Karpas-422 (cell line): ENCODE measurements at places on chromosomes 7 and 10. TPM values are rescaled to one million over a fixed set of nuclear protein-coding genes. Genes with fewer than 3 reads are reported as not detected.

DNA sequence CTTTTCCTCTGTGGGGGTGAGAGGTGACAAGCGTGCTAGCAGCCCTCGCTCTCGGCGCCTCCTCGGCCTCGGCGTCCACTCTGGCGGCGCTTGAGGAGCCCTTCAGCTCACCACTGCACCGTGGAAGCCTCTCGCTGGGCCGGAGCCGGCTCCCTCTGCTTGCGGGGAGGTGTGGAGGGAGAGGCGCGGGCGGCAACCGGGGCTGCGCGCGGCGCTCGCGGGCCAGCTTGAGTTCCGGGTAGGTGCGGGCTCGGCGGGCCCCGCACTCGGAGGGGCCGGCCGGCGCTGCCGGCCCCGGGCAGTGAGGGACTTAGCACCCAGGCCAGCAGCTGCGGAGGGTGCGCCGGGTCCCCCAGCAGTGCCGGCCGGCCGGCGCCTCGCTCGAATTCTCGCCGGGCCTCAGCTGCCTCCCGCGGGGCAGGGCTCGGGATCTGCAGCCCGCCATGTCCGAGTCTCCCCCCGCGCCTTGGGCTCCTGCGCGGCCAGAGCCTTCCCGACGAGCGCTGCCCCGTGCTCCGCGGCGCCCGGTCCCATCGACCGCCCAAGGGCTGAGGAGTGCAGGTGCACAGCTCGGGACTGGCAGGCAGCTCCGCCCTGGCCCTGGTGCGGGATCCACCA lies 352.8 kb upstream of the PODXL start:
- no peak for DNase-seq

The UNC5B gene
- total RNA-seq: not detected in 2 replicates

The PRLHR gene
- not detected in 2 replicates for total RNA-seq

The LEP gene
- total RNA-seq: not detected in 2 replicates

DNA sequence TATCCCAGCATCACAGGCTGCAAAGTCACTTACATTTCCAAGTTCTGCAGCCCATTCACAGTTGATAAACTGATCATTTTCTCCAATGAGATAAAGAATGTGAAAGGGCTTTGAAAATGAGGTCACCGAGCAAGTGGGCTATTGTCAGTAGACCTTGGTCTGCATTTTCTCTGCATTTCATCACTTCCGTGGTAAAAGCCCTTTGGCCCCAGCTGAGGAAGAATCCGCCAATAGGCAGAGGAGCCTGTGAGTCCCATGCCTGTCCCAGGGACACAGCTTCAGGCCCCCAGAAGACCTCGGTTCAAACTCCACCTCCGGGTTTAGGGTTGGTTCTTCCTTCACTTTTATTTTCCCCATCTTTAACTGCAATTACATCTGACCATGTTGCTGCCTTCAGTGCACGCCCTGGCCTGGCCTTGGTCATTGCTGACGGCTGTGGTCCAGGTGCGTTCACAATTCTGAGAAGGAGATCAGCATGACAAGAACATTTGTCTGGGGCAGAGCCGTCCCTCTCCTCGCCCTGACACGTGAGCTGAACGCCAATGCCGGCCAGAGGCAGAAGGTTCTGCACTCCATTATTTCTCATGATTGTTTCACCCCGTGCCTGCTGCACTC lies 292.5 kb downstream of the TCERG1L start:
- DNase-seq: no peak

DNA sequence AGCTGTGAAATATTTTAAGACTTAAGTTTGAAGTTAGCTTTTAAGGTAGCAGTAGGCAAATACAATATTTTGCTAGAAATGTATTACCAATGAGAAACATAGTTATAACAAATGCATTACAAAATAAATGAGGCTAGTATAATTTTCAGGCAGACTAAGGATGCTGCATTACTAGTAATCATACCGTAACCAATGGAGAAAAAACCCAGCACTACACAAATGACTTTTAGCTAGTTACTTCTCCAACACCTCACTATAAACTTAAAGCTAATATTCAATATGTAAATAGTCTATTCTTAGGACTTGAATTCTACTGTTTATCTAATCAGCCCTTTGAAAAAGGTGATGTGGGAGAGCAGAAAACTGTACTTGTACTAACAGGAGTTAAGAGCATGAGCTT lies 285.3 kb upstream of the KLF14 start:
- DNase-seq: no peak

The FBXO24 gene
- 1.0 TPM in 1 of 2 replicates, not detected in the other for total RNA-seq

- DNase-seq: no peak
These were observed 28.6 kb upstream of the IL15RA start for GRCh38 chr10:6005856-6006395.

The ZNF862 gene
- 9.2 and 12.2 TPM in 2 replicates for total RNA-seq

DNA sequence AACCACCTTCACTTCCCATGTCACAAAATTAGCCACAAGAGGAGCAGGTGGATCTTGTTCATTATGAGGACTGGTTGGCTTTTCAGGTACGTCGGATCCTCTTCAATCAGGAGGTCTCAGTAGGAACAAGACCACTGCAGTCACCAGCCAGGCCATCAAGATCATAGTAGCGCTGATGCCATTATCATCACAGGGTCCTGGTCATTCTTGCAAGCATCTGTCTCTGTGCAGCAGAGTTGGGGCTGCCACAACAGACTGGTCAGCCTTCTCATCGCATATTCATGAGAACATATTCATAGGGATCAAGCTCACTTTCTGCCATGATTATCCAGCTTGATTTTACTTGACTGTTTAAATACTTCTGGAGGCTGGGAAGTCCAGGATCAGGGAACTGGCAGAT lies 67.1 kb downstream of the ADCYAP1R1 start:
- DNase-seq: no peak

- DNase-seq: no peak
These were observed 109.0 kb upstream of the KLF6 start for GRCh38 chr10:3893901-3894563.

- DNase-seq: no peak
These were observed 704 bp upstream of the ANTXRL start for GRCh38 chr10:46285966-46286620.

The VGF gene
- total RNA-seq: 0.86 and 1.4 TPM in 2 replicates
